ENCODE measurements at places on chromosomes 7 and 10.

- DNase-seq: no peak
These were observed 1.0 kb downstream of the SEPHS1 start for GRCh38 chr10:13347043-13347499.

DNA sequence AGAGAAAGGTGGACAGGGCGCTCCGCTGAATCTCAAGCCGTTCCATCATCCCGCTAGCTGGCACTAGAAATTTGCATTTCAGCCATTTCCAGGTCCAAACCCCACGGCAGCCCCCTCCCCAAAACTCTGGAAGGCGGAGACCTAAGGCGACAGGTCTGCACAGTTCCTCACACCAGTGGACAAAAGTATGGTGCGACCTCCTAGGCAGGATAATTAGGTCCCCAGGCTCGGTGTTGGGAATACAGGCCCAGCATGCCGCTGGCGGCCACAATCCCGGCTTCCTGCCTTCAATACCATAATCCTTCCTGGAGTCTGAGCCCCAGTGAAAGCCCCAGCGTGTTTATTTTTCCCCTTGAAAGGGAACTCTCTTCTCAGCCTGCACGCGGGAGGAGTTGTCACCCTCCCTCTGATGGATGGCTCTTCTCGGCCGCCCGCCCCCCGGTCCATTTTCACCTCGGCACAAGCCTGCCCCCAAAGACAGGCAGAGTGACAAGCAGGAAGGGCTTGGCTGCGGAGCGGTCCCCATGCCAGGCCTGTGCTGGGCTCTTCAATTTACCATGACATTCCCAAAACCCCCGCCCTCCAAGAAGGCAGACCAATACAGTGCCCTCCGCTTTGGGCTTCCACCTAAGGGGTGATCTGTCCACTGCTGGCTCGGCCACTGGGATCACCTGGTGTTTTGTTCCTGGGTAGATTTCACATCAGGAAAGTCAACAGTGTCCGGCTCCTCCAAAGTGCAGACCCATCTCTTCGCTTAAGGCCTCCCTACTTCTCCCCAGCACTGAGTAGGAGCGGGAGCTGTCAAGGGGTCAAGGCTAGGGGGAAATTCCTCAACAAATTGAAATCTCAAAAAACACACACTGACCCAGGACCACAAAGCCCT, 2.2 kb downstream of the FGFR2 start:
- DNase-seq: no peak

DNA sequence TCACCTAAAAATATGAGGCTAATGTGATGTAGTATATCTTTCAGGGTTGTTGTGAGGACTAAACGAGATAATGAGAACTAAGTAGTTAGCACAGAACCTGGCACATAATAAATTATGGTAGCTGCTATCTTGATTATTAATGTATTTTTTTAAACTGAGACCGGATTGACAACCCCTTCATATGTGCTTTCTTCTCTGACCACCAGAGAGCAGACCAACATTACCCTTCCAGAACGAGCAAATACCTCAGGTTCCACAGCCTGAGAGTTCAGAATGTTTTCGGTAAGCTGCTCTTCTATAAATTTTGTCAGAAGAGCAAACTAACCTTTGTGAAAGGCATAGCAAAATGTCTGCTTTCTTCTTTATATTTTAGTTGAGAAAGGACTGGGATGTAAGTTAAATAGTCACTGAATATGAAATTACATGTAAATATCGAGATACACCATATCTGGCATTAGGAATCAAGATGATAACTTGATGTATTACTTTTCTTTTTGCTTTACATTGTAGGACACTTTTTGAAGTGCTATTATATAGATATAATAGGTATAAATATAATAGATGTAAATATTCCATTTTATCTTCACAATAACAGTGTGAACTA, 13.6 kb upstream of the BPGM start:
- DNase-seq: no peak

DNA sequence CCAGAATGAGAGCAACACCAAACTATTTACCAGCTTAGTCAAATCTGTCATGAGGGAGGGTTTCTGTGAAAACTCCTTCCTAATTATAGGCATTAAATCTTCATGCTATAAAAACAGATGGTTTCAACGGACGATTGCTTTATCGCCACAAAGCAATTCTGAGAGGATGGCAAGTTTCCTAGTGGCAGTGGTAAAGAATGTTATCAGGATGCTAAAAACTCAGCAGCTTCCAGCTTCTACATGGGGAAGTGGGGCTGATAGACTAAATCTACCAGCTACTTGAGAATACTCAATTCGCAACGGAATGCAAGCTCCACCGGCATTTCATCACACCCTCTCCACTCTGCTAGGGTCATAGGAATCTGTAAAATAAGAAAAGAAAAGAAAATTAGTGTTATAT, 41.8 kb downstream of the JCAD start:
- DNase-seq: no peak

DNA sequence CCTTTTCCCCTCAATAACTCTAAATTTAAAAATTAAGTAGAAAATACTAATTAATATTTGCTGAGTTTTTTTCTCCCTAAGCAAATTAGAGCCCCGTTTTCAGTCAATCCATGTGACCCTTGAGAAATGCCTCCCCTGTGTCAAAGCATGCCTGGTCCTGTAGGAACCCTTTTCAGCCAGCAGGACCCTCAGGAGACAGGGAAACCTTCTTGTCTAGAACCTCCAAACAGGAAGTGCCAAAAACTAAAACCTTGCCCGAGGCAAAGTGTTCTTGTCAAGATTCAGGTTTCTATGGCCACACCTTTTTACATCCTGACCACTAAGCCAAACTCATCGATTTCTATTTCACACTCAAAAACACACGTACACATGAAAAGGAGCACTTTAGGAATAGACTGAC, 60.1 kb upstream of the NFE2L3 start:
- no peak for DNase-seq

DNA sequence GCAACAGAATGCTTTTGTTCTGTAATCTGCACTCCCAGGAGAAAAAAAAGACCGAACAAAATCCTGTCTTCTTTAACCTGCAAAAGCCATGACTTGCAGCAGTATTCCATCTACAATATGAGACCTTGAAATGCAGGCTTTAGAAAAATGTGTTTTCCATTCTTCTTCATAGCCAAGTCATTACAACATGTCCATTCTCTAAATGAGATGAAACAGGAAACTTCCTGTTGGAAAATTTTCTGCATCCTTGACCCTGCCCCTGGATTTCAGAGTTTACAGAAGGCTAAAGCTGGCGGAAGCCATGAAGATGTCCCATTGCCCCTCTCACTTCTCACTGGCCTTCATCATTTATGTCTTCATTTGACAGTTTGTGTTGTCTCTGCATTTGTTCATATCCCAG, 546.4 kb downstream of the TNS3 start:
- no peak for DNase-seq

DNA sequence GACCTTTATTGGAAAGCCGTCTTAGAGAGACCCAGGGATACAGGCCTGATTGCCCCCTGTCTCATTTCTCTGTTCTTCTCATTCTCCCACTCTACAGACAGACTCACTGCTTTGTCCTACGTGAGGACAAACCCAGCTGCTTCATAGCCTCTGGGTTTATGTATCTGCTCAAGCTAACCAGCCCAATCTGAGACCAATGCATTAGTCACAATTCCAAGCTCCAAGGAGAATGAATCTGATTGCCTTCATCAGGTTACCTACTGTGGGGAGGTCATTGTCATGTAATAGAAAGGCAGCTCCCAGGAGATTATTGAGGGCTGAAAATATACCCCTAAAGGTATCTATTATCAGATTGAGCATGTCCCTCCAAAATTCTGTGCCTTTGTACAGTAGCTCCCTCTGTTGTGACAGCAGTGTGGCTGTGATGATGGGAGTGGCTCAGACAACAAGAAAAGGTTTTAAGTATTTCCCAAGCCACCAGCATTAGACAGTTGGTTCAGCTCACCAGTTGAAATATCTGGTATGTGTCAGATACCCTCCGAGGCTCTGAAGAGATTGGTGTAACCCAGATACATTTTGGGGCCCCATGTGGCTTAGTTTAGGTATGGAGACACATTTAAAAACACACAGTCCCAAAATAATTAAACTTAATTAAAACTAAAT, 123.1 kb upstream of the EEPD1 start:
- no peak for DNase-seq

DNA sequence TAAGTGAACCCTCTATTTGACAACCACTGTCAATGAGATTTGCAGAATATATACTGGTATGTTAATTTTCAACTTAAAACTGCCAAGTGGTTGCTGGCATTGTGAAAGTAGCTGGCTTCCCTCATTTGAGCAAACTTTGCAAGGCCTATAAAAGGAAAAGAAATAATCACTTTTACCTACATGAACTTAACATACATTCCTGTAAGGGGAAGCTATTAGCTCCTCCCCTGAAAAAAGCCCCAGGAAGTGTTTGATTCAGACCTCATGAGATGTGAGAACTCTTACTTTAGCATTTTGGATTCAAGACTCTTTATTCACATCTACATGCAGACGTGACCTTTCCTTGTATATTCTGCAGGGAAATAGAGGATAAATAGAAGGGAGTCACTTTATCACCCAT, 175.6 kb downstream of the OTUD1 start:
- DNase-seq: no peak

DNA sequence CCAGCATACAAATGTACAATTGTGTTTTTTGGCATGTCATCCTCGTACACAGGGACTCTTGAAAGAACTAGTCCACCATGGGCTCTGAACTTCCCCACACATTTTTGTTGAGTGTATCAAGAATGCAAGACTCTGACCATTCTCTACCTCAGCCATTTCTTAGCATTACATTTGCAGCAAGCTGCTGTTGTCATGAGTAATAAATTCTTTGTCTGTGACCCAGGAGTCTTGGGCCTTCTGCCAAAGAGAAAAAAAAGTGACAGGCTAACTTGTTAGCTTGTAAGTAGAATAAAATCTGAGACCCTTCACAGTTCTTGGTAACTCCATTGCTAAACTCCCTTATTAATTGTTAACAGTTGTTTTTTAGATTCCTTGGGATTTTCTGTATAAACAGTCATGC, 542.3 kb upstream of the MBL2 start:
- no peak for DNase-seq

GRCh38 chr10:28180654-28181053, 122.2 kb downstream of the MPP7 start:
- DNase-seq: no peak

DNA sequence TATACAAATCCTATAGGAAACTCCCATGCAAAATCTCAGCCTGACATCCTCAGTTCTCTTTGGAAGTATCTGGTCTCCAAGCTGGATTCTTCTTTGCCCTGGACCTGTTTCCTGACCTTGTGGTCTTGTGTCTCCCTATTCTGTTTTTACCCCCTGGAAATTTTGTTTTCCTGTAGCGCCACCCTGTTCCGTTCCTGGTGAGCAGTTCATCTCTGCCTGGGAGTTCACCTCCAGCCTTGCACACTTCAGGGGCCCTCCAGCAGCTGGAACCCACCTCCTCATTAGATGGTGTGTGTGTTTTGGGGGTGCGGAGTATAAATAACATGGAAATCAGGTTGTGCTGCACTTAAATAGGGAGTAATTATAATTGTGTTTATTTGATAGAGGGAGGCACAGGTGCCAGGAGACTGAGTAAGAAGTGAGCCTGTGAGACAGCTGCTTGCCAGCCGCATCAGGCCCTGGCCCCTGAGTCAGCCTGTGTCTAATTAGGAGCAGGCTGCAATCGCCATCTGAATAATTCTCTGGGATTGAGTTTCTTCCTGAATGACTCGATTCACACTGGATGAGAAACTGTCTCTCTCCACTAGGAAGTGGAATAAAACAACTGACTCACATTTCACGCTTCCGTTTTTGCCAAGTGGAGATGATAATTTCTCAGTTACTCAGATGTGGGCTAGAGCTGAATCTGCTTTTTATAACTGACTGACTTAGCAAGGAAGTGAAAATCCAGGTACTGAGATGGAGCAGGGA, 69.4 kb upstream of the HECTD2 start:
- peak; percentile 47 for DNase-seq

DNA sequence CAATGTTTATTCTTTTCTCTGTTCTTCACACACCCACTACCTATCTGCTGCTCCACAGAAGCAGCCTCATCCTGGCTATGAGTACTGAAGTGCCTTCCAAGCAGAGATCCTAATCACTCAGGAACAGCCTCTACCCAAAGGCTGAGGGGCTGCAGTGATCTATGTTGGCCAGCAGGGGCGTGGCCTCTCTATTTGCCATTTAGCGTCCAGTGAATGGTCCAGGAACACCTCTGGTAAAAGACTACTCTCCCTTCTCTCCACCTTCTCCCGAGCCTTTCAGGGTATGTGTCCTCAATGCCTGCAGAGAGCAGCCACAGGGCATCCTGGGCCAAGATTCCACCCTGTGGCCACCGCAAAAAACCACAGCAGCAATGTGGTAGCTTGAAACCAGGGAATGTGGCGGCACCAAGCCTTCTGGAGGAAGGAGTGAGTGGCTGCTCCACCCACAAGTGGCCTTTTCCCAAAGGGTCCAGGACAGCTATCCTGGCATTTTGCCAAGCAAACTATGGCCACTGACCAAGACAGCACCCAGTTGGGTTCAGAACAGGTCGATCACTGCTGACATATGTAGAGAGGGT, 70.9 kb downstream of the SYPL1 start:
- DNase-seq: no peak

DNA sequence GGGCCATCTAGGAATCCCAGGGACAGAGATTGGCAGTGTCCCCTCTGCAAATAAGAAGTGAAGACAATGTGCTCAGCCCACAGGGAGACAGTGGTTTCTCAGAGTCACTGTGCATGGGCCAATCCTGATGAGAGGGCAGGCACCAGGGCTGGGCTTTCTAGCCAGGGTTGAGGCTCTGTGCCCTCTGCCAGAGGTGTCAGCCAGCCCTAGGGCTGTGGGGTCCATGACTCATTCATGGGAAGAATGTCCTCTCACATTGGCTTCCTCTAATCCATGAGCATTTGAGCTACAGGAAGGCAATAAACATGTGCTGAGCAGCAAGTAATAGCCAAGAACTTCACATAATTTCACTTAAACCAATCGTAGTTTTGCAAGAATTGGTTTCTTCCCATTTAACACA, 482.0 kb upstream of the MGMT start:
- DNase-seq: no peak

DNA sequence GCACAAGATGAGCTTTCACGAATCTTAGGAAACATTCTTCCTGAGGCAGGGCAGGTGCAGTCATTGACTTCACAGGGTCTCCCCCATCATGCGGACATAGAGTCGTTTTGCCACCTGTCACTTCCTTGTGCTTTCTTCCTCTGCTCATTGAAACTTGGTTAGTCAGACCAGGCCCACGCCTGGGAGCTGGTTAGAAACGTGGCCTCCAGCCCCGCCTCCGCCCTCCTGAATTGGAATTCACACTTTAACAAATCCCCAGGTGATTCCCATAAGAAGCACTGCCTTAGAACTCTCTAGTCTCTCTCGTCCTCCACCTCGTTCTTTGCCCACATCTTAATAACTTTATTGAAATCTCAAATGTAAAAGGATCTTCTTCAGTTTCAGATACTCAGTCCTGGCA, 265.5 kb upstream of the FZD8 start:
- DNase-seq: no peak

DNA sequence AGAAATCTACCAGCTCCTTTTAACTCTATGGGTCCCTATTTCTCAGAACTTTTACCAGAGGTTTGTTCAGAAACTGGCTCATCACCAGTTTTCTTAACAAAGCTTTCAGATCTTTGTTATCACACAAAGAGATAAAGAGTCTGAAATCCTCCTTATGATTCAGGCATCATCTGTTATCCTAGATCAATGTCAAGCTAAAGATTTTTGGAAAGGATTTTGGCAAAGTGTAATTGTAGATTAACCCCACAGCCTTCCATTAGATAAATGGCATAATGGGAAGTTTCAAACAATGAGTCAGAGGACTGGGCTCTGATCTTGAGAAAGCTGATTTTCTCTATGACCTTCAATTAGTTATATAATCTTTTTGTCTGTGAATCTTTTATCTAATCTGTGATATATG, 192.2 kb downstream of the NXPH1 start:
- DNase-seq: no peak

Measured in AG09319 (cell line).